ENCODE measurements at places on chromosomes 7 and 10. TPM values are rescaled to one million over a fixed set of nuclear protein-coding genes. Genes with fewer than 3 reads are reported as not detected.

Gene SMKR1
- total RNA-seq: 2.3 TPM

Gene VPS50
- 17.8 TPM for total RNA-seq

- no peak for DNase-seq
Measured at GRCh38 chr10:96858038-96858705, 26.1 kb downstream of the LCOR start.

DNA sequence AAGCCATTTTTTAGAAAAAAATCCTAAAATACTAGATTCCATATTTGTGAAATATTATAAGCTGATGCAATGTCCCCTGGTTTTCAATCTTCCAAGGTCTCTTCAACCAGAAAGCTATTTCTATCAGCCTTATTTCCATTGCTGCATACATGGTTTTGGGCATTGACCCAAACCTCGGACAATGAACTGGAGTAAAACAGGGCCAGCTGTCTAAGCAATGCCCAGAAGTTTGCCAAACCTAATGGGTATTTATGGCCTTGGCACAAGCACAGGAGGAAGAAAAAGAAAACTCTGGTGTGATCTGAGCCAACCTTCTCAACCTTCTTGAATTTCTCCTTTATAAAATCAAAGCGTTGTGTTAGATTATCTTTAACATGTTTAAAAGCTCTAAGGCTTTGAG, 402.3 kb downstream of the DNAJB9 start:
- DNase-seq: no peak

DNA sequence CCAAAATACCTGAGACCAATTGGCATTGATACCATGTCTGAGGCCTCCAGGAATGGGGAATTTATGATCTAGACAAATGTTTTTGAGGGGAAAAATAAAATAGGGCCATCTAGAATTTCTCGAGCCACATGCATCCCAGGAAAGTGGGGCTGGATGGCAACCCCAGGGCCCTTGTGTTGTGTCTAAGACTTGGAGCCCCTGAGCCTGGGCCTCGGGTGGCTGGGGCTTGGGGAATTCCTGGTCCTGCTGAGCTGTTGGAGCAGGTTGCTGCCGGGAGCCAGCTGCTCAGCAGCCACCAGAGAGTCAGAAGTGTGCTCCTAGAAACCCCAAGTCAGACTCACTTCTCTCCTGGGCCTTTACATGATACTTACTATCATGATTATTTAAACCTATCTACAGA, 172.9 kb downstream of the WDR37 start:
- no peak for DNase-seq

Gene UNC5B
- 0.06 TPM for total RNA-seq

DNA sequence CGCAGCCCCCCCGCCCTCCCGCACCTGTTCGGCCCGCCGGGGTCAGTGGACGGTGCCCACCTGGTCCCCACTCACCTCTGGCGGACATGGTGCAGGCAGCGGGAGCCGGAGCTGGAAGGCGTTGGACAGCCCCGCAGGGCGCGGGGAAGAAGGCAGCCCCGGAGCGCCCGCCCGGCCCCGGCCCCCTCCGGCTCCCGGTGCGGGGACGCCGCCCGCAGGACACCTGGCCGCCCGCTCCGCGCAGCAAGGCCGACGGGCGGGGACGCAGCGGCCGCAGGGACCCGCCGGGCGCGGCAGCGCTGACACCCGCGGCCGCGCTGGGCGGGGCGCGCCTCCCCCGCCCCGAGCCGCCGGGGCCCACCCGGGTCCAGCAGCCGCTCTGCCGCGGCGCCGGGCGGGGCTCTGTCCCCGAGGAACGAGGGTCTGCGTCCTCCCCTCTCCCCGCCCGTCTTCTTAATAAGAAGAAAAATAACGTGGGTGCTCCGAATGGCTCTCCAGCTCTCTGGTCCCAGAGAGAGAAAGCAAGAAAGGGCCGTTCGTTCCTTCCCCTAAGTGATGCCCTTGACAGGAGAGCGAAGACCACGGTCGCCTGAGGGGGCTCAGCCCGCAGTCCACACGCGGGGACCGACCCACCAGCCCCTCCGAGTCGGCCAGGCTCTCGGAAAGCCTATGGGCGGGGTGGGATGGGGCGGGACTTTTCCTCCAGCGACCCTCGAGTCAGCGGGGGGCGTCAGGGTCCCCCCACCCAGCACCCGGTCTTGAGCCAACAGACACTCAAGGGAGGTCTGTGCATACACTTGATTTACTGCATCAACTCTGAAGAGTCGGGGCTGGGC, 53.4 kb upstream of the FHIP2A start:
- no peak for DNase-seq

Gene RASA4B
- 16.7 TPM for total RNA-seq

DNA sequence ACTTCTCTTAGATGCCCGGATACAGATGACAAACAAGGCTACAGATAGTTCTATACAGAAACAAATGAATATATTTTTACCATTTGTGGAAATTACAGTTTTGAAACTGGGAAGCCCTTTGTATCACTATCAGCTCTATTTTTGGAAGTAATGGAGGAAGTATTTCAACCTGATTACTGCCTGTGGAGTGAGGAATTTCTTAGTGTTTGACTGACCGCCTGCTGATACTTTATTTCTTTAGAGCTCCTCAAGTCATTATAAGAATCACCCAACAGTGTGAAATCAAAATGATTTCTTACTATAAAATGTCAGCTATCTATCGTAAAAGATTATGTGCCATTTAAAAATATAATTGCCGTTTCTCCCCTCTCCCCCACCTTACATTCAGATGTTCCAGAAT, 290.9 kb downstream of the SDK1 start:
- no peak for DNase-seq

GRCh38 chr10:124285587-124286527, 132.9 kb downstream of the OAT start:
- no peak for DNase-seq

- DNase-seq: no peak
Measured at GRCh38 chr7:87391020-87391701, 45.7 kb downstream of the CROT start.

Gene FAS
- 73.7 TPM for total RNA-seq

Gene NXPH1
- total RNA-seq: not detected

DNA sequence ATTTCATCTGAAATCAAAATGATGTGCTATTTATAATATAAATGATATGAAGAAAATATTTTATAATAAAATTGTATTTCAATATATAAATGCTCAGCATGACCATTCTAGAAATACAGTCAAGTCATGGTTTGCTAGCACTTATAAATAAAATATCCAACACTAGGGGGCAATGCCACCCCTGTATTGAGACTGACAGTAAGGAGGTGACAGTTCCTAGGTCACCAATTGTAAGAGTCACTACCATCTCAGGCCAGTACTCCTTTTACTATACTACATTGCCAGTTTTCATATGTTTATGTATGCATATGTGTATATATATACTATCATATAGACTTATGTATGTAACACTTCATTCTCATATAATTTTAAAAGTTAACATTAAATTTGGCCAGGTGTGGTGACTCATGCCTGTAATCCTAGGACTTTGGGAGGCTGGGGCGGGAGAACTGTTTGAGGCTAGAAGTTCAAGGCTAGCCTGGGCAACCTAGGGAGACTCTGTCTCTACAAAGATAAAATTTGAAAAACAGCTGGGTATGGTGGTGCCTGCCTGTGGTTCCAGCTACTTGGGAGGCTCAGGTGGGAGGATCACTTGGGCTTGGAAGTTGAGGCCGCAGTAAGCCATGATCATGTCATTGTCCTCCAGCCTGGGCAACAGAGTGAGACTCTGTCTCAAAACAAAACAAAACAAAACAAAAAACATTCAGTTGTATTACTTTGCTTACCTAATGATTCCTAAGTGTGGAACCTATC, 2.4 kb upstream of the CNOT4 start:
- peak; percentile 49 for DNase-seq

Gene PPP1R9A
- 0.07 TPM for total RNA-seq

DNA sequence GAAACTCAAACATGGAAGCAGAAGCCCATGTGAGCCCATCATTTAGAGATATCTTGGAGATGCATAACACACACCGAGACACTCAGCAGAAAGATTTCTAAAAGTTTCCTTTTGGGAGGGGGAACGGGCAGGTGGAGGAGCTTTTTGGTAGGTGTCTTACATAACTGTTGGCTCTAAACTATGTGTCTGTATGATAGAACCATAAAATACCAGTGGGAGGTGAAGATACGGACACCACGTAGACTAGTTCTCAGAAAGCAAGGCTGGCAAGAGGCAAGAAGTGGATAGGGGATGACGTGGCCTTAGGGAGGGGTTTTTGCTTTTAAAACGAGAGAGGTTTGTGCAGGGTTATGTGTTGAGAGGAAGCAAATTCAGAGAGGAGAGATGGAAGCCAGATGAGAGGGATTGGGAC, 36.5 kb downstream of the IL15RA start:
- DNase-seq: no peak

- no peak for DNase-seq
Measured at GRCh38 chr7:151542606-151543130, 23.0 kb upstream of the RHEB start.

DNA sequence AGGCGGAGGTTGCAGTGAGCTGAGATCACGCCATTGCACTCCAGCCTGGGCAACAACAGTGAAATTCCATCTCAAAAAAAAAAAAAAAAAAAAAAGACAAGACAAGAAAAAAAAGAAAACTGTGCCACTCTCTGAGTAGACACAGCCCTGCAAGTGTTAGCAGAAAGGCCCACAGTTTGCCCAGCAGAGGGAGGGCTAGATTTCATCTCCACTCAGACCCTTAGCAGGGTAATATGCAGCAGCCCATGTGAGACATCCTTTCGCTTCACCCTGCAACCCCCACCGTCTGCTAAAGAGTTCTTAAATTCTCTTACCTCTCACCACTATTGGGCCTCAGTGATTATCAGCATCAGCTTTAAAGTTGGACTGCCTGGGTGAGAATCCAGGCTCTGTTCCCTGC, 38.2 kb downstream of the CTNNA3 start:
- DNase-seq: no peak

- no peak for DNase-seq
Measured at GRCh38 chr10:70634011-70634410, 31.5 kb upstream of the PRF1 start.

Gene GIMAP5
- 42.5 TPM for total RNA-seq

- DNase-seq: no peak
Measured at GRCh38 chr7:35251606-35252310, 2.1 kb downstream of the TBX20 start.

Gene PRLHR
- total RNA-seq: not detected

- DNase-seq: no peak
Measured at GRCh38 chr7:2610898-2611297, 20.9 kb upstream of the TTYH3 start.

DNA sequence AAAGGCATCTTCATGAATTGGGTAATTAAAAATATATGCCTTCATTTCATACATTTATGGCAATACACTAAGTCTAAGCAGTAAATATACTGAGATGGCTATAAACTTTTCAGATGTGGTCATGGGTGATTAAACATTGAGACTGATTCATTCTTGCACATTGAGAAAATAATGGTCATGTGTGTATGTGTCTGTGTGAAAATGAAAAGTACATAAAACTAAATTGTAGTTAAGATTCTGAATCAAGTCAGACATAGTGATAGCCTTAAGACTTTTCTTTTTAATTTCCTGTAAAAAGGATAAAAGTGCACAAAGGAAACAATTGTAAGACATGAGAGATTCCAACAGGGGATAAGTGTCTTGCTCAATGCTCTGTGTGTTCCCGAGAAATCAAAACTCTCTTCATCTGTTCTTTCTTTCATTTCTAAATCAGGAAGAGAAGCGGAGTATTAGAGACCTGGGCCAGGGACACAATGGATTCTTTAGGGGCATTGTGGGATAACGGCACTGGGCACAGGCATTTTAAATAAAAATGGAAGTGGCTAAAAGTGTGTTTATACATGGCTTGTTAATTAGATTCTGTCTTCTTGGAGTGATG, 69.8 kb upstream of the AGR3 start:
- no peak for DNase-seq

- peak; percentile 59 for DNase-seq
Measured at GRCh38 chr10:113169853-113170460, 219.9 kb downstream of the TCF7L2 start.

Gene NME8
- total RNA-seq: not detected

DNA sequence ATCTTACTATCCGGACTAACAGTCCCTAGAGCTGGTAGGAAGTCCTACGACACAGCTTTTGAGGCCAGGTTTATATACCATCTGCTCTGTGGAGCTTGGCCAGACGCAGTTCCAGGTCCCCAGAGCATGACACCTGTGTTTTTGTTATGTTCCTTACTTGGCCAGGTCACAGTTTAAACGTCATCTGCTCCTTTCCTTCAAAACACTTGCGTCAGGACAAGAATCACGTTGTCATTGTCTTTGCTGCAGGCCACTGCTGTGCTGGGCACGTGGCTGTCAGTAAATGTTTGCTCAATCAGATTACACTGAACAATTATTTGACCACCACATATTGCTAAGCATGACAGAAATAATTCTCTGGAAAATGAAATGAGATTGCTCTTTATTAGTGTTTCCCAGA, 23.9 kb downstream of the SLC18A2 start:
- DNase-seq: no peak

- DNase-seq: no peak
Measured at GRCh38 chr7:136324073-136324704, 347.0 kb upstream of the MTPN start.

- no peak for DNase-seq
Measured at GRCh38 chr7:124566583-124566982, 199.0 kb downstream of the GPR37 start.

Gene NKX1-2
- total RNA-seq: not detected

- no peak for DNase-seq
Measured at GRCh38 chr7:2526659-2527504, 7.3 kb downstream of the LFNG start.

DNA sequence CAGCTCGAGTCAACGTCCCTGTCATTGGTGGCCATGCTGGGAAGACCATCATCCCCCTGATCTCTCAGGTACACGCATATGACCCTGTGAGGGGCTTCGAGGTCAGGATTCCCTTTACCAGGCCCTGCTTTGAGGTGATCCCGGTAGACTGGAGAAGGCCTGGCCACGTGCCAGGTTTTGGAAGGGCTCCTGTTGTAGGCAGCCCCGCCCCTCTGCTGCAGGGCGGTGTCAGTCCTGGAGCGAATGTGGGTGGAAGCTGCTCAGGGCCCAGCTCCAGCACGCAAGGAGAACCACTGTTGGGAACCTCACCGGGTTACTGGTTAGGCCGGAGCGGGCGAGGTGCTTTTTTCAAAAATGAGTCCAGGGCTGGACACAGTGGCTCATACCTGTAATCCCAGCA, 15.6 kb downstream of the MDH2 start:
- no peak for DNase-seq

DNA sequence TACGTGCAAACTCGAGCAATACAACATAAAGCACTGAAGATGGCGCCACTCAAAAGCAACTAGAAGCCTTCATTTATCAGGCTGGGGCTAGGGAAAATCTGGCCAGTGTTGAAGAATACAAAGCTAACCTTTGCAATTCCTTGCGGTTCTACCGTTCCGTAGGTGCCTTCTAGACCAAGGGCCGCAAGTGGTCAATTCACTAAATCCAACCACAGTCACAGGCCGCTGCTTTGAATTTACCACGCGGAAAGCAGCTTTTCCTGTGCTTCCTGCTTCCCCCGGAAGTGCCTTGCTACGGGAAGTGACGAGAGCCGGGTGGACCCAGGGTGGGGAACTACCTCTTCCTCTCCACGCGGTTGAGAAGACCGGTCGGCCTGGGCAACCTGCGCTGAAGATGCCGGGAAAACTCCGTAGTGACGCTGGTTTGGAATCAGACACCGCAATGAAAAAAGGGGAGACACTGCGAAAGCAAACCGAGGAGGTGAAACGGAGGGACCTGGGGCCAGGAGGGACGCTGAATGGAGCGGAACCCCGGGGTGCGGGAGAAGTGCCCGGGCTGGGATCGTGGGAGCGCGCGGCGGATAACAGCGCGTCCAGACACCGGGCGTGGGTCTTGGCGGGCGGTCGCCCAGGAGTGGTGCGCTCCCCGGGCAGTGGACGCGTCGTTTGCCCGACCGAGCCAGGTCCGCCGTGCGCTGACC, at the start of gene DDX21:
Gene DDX21, plus strand, starts transcription at position 339 of the 701 bp plus-strand sequence. Its CDS starts 56 bp downstream, at position 395.
- peak; percentile 95 for DNase-seq

Gene SPACDR
- total RNA-seq: 3.8 TPM

- DNase-seq: no peak
Measured at GRCh38 chr10:86851328-86852207, 95.1 kb downstream of the BMPR1A start.

All from activated CD8-positive, alpha-beta memory T cell treated with anti-CD3 and anti-CD28 coated beads, Interleukin-2, amount 10 ng/mL, durations not matched to agents 7 days and 5 days (primary cell).